ENCODE measurements at places on chromosomes 11 and 22.
A peak's percentile ranks its signal among the peaks of the same experiment; 100 is the strongest.

DNA sequence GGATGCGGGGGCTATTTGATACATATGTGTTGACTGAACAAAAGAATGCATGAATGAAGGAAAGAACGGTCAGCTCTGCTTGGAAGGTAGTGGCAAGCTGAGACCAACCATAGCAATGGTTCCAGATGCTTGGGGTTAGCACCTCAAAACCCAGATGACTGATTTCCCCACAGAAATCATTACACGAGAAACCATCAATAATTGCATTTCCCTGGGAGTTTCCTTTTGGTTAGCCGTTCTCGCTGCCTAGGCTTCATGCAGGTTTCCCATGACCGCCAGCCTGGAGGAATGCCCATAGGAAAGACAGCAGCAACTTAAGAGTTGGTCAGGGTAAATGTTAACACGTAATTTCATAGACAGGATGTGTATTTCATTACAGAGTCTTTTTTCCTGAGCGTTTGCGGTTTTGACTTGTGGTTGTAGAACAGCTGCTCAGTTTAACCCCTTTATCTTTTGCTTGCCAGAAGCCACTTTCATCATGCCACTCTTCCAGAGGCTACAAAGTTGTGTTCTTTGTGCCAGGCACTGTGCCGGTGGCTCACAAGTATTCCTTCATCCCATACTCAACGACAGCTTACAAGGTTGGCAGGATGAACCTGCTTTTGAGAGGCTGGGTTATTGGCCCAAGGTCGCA lies 2.8 kb downstream of the IL17RA start:
- DNase-seq: no peak

GRCh38 chr11:40302669-40303068 lies 1156.8 kb downstream of the LRRC4C start:
- peak; percentile 9 for DNase-seq

- no peak for DNase-seq
Measured at GRCh38 chr11:104033561-104033960, 2.9 kb upstream of the DDI1 start.

DNA sequence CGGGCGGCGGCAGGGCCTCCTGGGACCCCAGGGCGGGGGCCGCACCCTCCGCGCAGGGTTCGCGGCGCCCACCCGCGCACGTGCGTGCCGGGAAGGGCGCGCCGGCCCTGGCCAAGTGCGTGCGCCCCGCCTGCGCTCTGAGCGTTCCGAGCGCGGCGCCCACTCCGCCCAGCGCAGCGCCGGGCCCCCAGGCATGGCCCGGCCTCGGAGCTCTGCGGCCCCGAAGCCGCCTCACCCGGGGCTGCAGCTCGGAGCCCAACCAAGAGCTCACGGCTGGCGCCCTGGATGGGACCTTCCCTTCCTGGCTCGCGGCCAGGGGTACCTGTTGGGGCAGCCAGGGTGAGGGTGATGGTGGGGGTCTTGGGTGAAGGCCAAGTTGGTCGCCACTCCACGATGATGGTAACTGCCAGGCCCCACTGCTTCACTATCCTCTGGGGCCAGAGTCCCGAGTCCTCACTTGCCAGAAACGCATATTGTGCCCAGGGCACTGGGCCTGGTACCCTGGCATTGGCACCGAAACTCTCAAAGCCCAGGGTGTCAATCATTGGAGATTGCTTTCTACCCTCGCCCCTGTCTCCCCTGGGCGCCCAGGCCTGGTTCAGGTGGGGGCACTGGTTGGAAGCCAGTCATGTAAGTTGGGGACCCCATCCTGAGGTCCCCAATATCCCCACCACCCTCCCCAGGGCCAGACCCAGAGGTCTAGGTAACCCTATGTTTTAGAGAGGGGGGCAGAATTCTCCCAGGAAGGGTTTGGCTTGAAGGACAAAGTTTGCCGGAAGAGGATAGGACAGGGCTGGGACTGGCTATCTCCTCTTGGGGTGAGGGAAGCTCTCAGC lies 882 bp downstream of the ANO1 start:
- DNase-seq: no peak

DNA sequence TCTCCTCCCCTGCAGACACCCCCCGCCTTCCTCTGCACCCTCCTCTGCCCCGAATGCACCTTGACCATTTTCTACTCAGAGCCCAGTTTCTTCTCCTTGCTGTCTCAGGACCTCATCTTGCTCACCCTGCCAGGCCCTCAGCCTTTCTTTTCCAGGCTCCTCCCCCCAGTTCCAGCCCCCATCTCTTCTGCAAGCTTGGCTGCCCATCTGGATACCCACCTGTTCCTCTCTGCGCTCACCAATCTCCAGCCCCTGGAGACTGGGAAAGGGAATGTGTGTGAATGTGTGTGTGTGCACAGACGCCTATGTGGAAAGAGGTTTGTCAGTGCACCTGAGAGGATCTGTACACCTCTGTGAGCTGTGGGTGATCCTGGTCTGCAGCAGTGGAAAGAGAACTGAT lies 36.4 kb downstream of the SLC22A12 start:
- no peak for DNase-seq

- no peak for DNase-seq
Measured at GRCh38 chr11:420054-420910, 5.5 kb upstream of the SIGIRR start.

DNA sequence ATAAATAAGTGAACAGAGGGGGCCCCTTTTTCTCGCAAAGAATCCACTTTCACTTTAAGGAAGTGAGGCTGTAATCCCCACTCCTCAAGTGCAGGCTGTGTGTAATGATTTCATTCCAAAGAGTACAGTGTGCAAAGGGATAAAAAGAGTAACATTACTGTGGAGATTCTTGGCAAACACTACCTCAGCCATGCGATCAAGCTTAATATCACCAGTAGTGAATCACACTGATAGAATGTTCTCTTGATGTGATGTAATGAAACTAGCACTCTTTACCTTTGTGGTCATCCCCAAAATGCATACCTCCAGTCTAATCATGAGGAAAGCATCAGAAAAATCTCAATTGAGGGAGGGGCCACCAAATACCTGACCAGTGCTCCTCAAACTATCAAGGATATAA lies 246.1 kb upstream of the CHORDC1 start:
- no peak for DNase-seq

DNA sequence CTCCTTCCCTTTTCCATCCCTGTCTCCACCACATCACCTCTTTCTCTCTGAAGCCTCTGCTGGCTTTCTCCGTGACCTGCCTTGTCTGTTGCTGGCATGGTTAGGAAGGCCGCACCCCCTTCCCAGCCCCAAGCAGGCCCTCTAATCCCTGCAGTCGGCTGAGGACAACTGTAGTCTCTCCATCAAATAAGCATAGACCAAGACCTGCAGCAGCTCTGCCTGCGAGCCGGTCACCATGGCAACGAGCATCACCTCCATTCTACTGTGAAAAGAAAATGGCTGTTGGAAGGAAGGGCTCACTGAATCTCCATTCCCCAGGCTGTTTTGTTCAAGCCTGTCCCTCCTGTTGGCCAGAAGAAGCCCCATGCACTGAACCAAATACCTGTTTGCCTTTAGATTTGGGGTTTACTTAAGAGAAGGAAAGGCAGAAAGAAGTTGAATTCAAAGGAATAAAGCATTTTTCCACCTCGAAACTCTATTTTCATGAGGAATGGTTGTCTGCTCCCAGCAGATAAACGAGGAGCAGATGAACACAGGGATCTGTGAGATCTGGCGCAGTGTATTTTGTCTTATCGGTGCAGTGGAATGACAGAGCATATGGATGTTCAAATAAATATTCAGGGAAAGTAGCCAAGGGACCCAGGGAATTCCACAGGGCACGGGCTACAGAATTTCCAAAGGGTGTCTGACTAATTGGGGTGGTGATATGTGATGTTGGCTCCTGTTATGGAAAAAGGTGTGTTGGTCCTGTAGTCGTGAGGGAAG lies 113.1 kb upstream of the TTC12 start:
- DNase-seq: no peak

DNA sequence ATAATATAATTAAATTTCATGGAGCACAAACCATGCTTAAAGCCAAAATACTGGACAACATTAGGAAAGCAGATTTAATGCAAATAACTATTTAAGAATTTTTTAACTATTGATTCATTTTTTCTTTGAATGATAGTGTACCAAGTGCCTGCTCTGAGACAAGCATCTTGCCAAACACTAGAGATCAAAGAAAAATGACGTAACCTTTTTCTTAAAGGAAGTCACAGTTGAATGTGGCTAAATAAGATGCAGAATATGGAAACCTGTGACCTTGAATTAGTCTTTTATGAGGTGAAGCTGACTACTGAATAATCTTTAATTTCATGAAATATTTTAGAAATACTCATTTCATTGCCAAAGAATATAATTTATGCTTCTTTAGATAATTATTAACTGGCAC lies 104.0 kb downstream of the MSANTD4 start:
- DNase-seq: no peak

GRCh38 chr11:87879118-87879517 lies 296.1 kb downstream of the RAB38 start:
- no peak for DNase-seq

- DNase-seq: no peak
Measured at GRCh38 chr22:49770547-49771265, 57.0 kb downstream of the BRD1 start.

- DNase-seq: no peak
Measured at GRCh38 chr11:4881860-4882500, at the start of gene OR51T1. OR51T1 (plus strand) TSS chr11:4881900; CDS start chr11:4881900, 0 bp downstream.

GRCh38 chr11:67174311-67174710 lies 55.2 kb downstream of the KDM2A start:
- DNase-seq: no peak

GRCh38 chr22:46070803-46071450 lies 79.4 kb upstream of the PPARA start:
- peak; percentile 86 for DNase-seq

DNA sequence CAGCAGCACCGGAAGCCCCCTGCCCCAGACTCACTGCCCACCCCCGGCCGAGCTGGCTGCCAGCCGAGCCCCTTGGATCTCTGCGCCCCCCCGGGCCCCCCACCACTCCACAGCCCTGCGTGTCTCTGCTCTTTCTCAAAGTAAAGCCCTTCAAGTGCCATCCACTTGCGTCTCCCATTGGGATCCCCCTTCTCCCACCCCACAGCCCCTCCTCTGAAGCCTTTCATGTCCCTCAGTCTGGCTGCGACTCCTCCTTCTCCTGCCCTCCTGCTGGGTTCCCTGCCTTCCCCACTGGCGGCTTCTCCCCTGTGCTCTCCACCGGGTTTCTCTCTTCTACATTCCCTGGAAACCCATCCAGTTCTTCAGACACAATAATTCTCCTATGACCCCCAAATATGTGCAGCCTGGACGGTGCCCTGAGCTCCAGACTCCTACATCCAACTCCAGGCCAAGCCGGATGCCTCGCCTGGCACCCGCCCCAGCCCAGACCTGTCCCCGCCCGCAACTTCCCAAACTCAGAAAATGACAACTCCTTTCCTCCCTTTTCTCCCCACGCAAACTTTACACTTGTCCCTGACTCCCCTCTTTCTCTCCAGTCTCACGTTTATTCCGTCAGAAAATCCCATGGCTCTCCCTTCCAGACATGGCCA lies 108.9 kb downstream of the WNT7B start:
- DNase-seq: no peak

DNA sequence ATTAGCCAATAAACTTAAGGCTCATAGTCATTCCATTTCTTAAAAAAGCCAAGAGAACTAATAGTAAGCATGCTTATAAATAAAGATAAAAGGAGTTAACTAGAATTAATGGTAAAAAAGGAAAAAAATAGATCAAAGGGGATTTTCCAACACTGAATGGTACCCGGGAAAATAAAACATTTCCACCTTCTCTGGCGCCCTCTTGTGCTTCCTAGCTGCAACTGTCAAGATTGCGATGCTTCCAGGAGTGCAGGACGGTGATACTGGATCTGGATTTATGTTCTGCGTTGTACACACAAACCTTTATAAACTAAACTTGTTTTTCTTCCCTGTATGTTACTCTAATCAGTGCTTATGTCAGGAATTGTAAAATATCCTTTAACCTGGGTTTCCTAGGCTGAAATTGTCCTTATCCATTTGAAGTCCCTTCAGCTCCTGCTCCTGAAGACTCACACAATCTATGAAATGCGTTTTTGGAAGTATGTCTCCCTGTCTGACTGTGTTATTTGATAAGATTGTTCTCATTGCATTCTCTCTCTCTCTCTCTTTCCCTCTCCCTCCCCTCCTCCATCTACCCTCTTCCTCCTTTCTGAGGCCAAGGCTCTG lies 9.6 kb upstream of the HTATIP2 start:
- peak; percentile 23 for DNase-seq

GRCh38 chr22:20810645-20811044 lies 36.7 kb downstream of the SERPIND1 start:
- DNase-seq: no peak

- DNase-seq: no peak
Measured at GRCh38 chr11:91932151-91932821, 292.3 kb upstream of the FAT3 start.

GRCh38 chr22:36858156-36858555 lies 2.6 kb upstream of the NCF4 start:
- DNase-seq: no peak

DNA sequence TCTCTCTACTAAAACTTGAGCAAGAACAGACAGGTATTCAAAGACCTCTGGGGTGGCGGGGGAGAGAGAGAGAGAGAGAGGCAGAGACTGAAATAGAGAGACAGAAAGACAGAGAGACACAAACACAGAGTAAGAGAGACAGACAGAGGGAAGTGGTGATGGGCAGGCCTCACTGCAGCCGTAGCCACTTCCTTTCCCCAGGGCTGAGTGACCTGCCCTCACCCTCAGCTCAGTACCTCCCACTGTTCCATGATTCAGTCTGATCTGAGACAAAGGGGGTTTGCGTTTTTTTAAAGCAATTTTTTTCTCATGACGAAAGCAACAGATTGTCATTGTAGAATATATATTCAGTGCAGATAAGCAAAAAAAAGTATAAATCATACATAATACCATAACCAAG lies 607.9 kb upstream of the B3GAT1 start:
- no peak for DNase-seq

- DNase-seq: no peak
Measured at GRCh38 chr22:48187356-48187755, 1424.9 kb downstream of the TBC1D22A start.

DNA sequence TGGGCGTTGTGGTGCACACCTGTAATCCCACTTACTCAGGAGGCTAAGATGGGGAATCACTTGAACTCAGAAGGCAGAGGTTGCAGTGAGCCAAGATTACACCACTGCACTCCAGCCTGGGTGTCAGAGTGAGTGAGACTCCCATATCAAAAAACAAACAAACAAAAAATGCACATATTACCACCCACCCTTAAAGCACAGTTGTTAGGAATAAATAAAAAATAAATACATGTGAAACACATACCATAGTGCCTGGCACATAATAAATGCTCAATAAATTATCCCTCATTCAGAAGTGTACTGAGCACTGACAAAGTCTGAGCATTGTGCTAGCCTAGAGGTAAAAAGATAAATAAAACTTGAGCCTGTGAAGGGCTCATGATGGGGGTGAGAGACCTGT lies 9.0 kb upstream of the JAML start:
- no peak for DNase-seq

GRCh38 chr11:38530226-38530625 lies 1932.2 kb upstream of the RAG2 start:
- no peak for DNase-seq

- DNase-seq: no peak
Measured at GRCh38 chr11:45930951-45931570, 8.6 kb downstream of the LARGE2 start.

- no peak for DNase-seq
Measured at GRCh38 chr11:111309215-111309915, 11.0 kb downstream of the POU2AF3 start.

Measured in hindlimb muscle (tissue), 1 donor.